HFFc6 (cell line): ENCODE measurements at places on chromosomes 11 and 22.
A peak's percentile ranks its signal among the peaks of the same experiment; 100 is the strongest.

GRCh38 chr11:19430754-19431398 is 190.1 kb upstream of the E2F8 start:
- DNase-seq: no peak

- DNase-seq: peak; percentile 83
These were observed 6.0 kb downstream of the TMEM123 start for GRCh38 chr11:102446606-102447005.

DNA sequence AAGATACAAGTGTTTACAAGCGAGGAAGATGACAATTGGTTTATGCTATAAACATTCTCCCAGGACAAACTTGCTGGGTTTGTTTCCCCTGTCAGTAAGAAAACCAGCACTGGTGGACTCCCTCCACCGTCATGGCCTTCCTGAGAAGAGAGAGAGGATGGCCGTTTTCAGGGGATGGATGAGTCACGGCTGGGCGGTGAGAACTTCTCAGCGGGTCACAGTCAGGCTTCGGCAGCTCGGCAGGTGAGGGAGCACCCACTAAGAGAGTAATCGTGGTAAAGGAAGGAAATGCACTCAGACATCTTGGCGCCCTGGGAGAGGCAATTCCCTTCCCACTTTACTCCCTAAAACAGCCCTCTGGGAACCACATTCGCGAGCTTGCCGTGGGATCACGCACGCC is 83.9 kb downstream of the NCAM1 start:
- DNase-seq: no peak

DNA sequence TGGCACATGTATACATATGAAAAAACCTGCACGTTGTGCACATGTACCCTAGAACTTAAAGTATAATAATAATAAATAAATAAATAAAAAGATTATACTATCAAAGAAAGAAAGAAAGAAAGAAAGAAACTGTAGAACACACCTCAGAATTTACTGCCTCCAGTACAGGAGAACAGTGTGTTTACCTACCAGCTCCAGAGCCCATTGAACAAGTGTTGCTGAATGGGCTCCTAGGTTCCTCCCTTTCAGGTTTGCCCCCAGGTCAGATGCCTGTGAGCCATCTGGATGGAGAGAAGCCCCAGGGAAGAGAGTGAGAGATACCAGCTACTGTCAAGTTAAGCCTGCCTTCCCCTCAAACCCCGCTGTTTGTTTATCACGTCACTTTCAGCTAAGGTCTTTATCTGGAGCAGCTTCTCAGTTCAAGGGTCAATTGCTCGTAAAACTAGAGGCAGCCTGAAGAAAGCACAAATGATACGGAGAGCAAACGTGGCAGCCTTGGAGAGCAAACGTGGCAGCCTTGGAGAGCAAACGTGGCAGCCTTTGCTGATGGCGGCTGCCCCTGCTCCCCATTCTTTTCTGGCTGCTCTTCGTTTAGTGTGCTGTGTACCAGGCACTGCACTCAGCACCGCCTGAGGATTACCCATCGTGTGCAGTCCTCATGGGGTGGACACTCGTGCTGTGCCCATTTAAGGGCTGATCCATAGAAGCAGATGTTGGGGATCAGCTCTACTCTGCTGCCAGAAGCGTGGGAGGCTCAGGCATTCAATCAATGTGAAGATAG is 111.7 kb downstream of the ADAMTS15 start:
- no peak for DNase-seq

DNA sequence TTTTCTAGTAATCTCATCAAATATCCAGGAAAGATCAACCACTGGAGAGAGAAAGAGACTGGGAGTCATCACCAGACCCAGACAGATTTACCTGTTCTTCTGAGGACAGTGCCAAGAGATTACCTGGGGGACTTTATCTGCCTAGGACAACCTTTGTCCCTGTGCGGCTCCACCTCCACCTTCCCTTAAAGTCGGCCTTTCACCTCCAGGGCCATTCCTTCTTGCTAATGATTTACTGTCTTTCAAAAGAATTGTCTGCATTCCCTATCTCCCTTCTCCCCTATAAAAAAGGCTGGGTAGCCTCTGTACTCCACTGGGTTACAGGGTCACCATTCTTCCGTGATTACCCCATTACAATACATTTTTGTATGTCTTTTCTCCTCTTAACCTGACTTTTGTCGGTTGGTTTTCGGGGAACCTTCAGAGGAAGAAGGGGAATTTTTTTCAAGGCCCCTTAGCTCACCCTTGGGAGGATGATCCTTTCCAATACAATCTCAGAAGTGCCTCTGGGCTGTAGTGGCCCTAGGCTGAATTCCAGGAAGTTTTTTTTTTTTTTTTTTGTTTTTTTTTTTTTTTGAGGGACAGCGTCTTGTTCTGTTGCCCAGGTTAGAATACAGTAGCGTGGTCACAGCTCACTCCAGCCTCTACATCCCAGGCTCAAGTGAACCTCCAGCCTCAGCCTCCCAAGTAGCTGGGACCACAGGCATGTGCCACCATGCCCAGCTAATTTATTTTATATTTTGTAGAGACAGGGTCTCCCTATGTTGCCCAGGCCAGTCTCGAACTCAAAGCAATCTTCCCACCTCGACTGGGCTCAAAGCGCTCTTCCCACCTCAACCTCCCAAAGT is 1.5 kb upstream of the HMOX1 start:
- no peak for DNase-seq

DNA sequence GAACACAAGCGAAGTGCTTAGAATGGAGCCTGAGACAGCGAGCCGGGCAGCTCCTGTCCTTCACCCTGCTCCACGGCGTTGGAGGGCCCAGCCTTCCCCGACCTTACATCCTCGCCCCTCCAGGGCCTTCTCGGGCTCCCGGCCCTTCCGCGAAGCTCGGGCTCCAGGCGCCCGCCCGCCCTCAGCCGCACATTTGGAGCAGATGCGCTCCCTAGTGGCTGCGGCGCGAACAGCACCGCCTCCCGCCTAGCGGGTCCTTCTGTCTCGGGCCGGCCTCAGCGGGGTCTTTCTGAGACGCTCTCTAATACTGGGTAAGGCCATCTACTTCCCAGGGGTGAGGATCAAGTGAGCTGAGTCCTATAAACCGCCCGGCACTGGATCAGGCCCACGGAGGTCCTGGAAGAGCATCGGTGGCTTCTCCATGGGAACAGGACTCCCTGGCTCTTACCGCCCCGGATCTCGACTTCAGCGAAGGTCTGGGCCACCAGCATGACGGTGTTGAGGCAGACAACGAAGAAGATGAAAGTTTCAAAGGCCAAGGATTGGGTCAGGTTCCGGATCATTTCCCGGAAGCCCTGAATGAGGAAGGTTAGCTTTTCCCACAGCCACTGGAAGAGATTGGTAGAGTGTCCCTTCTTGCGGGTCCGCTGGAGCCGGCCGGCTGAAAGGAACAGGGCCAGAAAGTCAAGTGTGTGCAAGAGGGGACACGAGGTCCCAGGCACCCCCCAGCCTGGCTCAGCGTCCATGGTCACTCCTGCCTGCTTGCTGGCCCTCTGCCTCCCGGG is 3.7 kb downstream of the CATSPER1 start:
- DNase-seq: peak; percentile 24

GRCh38 chr11:117723277-117724024 is 73.6 kb downstream of the DSCAML1 start:
- DNase-seq: no peak

DNA sequence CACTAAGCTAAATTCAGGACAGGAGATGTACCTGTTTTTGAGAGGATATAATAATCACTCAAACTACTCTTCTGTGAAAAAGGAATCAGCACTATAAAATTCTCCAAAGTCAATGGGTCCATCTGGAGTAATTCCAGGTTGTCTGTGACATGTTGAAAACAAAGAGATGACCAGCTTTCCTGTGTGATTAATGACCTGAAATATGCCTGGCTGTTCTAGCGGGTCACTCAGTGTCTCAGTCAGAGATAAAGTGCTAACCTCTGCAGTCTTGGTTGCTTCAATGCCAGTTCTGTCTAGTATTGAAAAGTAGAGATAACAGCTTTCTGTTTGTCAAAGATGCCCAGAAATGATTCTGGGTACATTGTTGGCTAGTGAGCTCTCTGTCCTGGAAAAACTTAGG is 722.6 kb upstream of the TENM4 start:
- no peak for DNase-seq

- no peak for DNase-seq
These were observed 38.8 kb downstream of the SMCO4 start for GRCh38 chr11:93504110-93505095.

- DNase-seq: no peak
These were observed 76.6 kb downstream of the ABTB2 start for GRCh38 chr11:34280945-34281872.
